ENCODE measurements at places on chromosomes 2 and 18. TPM values are rescaled to one million over a fixed set of nuclear protein-coding genes. Genes with fewer than 3 reads are reported as not detected.
A peak's percentile ranks its signal among the peaks of the same experiment; 100 is the strongest.

CACNB4 gene
- 3.3 TPM for total RNA-seq

DUSP2 gene
- 2.6 TPM for total RNA-seq

PDE1A gene
- 9.7 TPM for total RNA-seq

TRIM43 gene
- total RNA-seq = not detected

PAX3 gene
- total RNA-seq = not detected

FRZB gene
- total RNA-seq = 11.8 TPM

IL1B gene
- total RNA-seq = 3.5 TPM

SLC19A3 gene
- total RNA-seq = 1.9 TPM

TMEM182 gene
- 12.8 TPM for total RNA-seq

GRCh38 chr2:26683583-26683982 is 8.9 kb upstream of the KCNK3 start:
- DNase-seq = no peak

DNA sequence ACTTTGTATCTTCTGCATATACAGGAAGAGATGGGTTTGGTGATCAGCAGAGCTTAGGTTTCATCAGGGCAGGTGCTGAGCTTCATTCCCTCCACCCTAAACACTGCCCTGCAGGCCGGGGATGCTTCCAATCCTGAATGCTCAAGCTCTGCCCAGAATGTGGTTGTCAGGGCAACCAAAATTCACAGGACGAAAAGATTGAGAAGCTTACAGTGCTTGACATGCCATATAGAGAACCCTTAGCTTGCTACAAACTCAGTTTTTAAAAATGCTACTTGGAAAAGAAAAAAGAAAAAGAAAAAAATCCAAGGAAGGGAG is 65.6 kb downstream of the SH3RF3 start:
- no peak for DNase-seq

DNA sequence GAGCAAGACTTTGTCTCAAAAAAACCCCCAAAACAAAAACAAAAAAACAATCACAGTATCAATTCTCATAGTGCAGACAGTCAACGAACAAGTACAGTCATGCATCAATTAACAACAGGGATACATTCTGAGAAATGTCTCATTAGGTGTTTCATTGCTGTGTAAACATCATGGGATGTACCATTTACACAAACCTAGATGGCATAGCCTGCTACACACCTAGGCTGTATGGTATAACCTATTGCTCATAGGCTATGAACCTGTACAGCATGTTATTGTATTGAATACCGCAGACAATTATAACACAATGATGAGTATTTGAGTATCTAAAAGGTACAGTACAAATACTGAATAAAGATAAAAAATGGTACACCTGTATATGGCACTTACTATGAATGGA is 67.8 kb upstream of the LMAN1 start:
- no peak for DNase-seq

GRCh38 chr2:9739531-9739964 is 103.7 kb upstream of the TAF1B start:
- peak; percentile 66 for DNase-seq

GRCh38 chr2:8021921-8022320 is 659.9 kb upstream of the ID2 start:
- no peak for DNase-seq

DNA sequence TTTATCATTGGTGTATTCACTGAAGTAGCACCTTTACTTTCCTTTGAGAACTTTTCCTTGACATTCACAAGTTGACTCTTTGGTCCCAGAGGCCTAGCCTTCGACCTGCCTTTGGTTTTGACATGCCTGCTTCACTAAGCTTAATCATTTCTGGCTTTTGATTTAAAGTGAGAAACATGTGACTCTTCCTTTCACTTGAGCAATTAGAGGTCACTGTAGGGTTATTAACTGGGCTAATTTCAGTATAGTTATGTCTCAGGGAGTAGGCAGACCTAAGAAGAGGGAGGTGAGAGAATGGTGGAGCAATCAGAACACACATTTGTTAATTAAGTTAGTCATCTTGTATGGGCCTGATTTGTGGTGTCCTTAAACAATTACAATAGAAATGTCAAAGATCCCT is 1040.7 kb upstream of the SLC39A10 start:
- DNase-seq = no peak

- DNase-seq = no peak
Observed at GRCh38 chr2:122255924-122256323, 500.5 kb downstream of the TSN start.

DNA sequence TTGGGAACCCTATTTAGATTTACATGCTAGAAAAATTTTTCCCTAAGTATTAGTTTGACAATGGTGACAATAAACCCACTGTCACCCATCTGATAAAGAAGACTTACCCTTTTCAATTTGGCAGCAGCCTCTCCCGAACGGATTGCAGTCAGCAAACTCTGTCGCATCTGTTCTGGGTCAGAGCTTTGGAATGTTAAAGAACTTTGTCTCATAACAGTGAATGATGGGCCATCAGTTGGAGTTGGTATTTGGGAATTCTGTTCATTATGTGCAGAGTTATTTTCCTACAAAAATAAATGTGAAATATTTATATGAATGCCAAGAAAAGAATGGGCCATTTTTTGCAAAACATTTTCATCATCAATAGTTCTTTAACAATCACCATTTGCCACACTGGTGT is 70.8 kb upstream of the GRB14 start:
- DNase-seq = no peak

DNA sequence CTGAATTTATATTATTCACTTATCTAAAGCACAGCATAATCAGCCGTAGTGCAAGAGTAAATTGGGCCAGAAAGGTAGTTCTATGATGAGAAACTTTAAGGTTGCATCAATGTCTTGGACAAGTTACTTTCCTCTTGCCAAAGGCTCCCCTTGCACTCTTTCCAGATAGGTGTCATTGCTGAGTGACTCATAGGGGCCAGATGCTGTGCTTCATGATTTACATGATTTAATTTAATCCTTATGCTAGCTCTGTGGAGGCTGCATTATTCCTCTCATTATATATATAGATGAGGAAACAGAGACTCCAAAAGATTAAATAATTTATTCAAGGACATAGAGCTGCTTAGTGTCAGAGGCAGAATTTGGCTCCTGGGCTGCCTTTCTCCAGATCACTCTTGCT is 5.0 kb downstream of the CFAP221 start:
- no peak for DNase-seq

DNA sequence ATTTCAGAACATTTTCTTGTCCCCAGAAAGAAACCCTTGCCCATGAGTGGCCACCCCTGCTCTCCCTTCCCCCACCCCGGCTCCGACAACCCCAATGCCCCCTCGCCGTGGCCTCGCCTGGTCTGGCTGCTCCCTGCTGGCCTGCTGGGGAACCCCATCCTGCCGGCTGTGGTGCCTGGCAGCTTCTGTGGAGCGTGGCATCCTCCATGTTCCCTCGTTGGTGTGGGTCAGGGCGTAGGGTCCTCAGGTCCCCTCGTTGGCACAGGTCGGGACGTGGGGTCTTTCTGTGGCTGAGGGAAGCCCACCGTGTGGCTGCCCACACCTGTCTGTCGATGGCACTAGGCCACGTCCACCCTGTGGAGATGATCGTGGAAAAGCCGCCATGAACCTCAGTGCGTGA is 61.9 kb downstream of the NFATC1 start:
- DNase-seq = no peak

GRCh38 chr2:190136259-190136658 is 73.7 kb upstream of the MSTN start:
- DNase-seq = no peak

DNA sequence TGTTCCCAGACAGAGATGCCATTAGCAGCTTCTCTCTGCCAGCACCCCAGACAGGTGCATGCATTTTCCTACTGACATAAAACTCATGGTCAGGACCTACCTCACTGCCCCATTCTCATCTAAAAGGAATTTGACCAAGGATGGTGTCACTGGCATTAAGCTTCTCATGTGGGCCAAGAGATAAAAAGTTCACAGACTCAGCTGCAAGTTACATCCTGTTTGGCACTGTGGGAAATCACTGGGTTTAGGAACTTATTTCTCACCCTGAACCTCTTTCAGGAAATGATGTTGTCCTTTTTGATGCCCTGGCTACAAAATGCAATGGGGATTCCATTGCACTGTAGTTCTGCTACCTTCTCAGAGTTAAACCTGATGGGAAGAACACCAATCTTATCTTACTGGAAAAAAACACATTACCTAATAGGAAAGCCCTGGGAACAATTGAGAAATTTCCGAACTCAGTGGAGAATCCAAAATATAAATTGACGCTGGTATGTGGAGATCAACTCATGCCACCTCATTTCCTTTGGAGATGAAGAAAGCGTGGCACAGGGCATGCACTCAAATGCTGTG is 252.1 kb upstream of the COPS8 start:
- no peak for DNase-seq

DNA sequence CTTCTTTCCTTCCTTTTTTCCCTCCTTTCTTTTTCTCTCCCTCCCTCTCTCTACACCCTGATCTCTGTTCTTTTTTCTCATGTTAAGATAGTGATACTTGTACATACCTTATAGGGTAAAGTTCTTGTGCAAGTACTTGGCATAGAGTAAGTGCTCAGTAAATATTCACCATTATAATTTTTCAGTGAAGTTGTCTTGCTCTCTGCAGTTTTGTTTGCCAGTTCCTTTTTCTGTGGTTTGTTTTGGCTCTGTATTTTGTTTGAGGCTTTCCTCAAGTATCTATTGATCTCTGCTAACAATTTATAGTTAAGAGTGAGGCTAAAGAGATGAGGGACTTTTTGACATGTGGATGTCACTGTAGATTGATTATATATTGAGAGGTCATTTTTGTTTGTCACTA is 48.0 kb downstream of the MTX2 start:
- no peak for DNase-seq

- peak; percentile 26 for DNase-seq
Observed at GRCh38 chr2:1741851-1742250, 2.5 kb downstream of the PXDN start.

DNA sequence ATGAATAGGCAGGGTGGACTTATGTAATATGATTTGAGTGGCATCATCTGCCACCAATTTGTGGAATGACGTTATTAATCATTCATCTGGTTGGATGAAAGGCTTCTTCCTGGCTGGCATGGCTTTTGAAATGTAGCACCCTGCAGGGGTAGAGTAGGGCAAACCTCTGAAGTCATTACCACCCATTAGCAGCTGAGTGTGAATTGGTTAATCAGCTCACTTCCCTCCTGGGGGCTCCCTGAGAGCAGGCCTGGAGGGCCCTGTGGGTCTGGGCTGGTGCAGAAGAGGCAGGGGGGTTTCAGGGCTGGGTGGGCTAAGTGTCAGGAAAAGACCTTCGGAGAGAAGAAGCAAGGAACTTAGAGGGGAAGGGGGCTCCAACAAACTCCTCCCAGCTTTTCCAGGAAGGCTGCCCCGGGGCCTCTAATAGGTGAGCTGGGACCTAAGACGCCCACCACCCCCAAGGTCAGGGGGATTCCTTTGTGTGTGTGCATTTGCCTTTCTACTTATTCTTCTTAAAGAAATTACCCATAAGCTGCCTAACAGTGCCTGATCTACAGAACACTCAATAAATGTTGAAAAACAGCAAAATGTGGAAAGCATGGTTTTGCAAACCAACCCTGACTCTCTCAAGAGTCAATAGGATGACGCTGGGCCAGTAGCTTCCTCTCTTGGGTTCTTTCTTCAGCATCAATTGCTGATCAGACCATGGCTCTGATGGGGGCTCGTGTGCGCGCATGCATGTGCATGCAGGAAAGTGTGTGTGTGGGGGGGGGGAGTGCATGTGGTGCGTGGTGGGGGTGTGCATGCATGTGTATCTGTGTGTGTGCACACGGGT is 49.7 kb upstream of the ZNF516 start:
- no peak for DNase-seq

DNA sequence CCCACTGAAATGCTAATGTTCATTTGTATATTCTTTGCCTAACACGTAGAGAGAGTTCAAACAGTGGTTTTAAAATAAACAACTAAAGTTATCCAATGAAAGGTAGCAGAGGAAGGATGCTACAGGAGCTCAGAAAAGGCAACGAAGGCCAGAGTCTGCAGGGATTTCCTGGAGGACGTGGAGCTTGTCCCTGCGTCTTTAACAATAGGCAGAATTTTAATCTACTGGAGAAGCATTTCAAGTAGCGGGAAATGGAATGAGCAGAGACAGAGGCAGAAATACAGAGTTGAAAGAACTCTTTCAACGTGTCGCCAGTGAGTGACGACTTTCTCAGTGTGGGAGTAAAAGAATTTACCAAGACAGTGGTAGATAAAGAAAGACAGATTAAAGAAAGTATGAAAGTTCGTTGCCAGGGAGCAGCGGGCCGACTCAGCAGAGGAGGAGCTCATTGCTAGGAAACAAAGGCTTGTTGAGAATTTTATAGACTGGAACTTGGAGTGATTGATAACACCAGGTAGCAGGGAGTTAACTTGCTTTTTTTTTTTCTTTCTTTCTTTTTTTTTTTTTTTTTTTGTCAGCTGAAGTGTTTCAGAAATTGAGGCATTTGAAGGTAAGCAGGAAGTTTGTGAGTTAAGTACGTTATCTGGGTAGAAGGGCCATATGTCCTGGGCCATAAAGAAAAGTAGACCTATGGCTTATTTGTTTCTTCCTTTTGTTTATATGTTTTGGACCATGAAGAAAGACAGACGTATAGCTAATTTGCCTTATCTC is 625 bp upstream of the NBAS start:
- DNase-seq = no peak

GRCh38 chr2:123715467-123715982 is 309.6 kb upstream of the CNTNAP5 start:
- no peak for DNase-seq

GRCh38 chr2:216596236-216596979 is 36.8 kb upstream of the IGFBP2 start:
- no peak for DNase-seq
